CD4-positive, alpha-beta T cell treated with Interleukin-21 for 1 hour (primary cell): ENCODE measurements at places on chromosomes 1 and 21.

DNA sequence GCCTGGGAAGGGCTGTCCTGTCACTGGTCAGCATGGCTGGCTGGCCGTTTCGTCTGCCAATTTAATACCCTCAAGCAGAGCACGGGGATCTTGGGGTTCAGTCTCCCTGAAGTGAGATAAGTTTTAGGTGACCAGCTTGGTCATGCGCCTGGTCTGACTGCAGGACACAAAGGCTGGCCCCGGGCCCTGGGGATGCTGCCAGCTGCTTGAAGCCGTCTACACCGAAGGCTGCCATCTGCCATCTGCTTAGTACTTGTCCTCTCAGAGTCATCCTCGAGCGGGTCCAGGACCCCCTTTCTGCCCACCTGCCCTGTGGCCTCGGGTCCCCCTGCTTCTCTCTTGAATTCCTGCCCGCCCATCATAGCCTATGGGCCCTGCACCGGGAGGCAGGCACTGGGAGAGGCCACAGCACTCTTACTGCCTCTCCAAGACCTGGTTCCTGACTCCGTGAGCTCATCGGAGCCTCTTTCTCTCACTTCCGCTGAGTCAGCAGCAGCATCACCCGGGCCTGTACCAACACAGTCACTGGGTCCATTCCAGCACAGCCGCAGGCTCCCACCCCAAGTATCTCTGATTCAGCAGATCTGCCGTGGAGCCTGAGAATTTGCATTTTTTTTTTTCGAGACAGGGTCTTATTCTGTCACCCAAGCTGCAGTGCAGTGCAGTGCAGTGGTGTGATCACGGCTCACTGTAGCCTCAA is 7.0 kb downstream of the FBLIM1 start:
- DNase-seq, result no peak

- peak; percentile 17 for DNase-seq
Observed at GRCh38 chr1:8495928-8496401, 178.1 kb downstream of the SLC45A1 start.

- no peak for DNase-seq
Observed at GRCh38 chr1:64263335-64263734, 59.9 kb downstream of the UBE2U start.

- no peak for DNase-seq
Observed at GRCh38 chr1:216750031-216750627, 26.9 kb upstream of the ESRRG start.

DNA sequence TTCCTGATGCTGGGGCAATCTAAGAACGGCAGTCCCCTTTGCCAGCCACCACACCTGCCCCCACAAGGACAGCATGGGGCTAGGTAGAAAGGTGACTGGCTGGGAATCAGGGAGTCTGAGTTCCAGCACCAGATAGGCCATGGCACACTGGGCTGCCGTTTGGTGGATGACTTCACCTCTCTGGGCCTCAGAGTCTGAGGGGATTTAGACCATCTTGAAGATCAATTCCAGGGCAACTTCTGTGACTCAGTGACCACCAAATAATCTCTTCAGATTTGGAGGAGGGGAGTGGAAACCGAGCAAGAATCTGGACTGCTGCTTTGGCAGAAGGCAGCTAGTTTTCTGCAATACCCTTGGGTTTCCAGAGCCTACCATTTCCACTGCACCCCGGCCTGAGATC is 92.1 kb upstream of the EDN2 start:
- no peak for DNase-seq

DNA sequence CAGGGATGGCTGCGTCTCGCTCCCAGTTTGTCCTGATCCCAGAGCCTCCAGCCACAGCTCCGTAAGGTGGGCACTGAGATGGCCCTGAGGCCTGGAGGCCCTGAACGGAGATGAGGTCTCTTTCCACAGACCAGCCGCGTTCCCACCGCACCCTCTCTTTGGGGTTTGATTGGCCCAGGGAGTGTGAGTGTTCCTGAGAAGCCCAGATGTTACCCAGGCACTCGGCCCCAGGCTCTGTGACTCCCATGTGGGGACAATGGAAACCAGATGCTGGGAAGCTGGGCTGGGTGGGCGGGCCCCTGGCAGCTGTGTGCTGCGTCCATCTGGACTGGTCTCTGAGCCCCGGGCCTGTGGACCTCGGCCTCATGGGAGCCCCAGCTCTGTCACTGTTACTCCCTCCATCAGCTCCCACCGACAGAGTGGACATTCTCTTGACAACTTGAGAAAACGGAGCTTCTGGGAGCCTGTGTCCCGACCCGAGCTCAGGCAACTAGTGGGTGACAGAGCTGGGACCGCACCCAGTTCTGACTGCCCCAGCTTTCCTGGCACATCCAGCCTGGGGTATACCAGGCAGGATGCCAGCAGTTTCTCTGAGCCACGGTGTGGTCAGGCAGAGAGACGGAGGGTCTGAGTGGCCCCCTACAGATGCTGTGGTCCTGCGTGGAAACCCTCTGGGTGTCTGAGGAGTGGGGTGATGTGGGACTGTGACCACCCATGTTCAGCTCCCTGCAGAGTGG is 9.8 kb upstream of the COL6A1 start:
- no peak for DNase-seq

DNA sequence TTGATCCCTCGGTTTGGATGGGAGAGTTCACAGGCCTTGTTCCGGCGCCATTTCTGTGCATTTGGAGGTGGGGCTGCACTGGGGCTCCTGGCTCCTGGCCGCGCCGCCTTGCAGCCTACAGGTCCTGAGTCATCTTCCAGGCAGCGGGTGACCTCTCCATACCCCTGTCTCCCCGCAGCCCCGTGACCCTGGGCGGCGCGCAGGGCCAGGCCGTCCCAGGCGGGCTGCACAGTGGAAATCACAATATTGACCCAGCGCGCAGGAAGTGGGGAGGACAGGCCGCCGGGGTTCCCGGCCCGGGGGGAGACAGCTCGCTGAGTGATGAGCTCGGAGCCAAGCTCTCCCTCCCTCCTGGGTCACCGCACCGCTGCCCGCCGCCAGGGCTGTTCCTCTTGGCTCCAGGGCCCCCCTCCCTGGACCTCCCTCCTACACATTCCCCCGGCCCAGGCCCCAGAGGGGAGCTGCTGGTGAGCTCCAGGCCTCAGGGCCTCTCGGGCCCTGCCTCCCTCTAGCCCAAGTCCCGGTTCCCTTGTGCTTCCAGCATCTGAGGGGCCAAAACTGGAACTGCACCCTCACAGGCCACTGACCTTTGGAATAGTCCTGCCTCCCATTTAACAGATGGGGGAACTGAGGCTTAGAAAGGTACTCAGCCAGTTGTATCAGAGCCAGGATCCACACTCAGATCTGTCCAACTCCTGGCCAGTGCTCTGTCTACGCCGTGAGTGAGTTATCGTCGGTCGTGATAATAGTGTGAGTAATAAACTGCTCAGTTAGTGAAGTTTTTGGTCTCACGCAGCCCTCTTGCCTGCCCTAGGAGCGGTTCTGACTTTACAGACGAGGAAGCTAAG is 142.9 kb upstream of the WNT4 start:
- DNase-seq, result no peak

DNA sequence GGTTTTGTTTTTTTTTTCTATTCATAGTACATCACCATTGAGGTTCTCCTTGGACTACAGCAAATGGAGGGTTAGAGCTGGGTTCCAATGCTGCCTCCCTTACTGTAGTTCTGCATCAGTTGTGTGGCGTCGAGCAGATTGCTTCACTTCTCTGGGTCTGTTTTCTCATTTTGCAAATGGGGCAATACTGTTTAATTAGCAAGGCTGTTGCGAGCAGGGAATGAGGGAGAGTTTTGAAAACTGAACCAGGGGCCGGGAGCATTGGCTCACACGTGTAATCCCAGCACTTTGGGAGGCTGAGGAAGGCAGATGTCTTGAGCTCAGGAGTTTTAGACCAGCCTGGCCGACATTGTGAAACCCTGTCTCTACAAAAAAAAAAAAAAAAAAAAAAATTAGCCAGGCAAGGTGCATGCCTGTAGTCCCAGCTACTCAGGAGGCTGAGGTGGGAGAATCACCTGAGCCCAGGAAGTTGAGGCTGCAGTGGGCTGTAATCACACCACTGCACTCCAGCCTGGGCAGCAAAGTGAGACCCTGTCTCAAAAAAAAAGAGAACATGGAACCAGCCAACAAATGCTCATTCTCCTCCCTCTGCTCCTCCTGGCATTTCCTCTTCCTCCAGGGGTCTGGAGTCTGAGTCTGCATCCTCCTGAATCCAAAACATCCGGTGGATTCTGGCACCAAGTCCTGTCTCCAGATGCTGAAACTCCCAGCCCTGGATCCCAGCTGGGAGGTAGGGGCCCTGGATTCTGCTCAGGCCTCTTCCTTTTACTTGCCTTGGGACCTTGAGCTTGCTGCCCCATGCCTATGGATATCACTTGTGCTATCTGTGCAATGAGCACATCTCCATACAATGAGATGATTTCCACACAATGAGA is 3.7 kb upstream of the PLOD1 start:
- DNase-seq, result no peak

- DNase-seq, result no peak
Observed at GRCh38 chr1:214516434-214517326, 34.7 kb downstream of the PTPN14 start.

GRCh38 chr1:203754455-203754864 is 10.5 kb upstream of the LAX1 start:
- no peak for DNase-seq

DNA sequence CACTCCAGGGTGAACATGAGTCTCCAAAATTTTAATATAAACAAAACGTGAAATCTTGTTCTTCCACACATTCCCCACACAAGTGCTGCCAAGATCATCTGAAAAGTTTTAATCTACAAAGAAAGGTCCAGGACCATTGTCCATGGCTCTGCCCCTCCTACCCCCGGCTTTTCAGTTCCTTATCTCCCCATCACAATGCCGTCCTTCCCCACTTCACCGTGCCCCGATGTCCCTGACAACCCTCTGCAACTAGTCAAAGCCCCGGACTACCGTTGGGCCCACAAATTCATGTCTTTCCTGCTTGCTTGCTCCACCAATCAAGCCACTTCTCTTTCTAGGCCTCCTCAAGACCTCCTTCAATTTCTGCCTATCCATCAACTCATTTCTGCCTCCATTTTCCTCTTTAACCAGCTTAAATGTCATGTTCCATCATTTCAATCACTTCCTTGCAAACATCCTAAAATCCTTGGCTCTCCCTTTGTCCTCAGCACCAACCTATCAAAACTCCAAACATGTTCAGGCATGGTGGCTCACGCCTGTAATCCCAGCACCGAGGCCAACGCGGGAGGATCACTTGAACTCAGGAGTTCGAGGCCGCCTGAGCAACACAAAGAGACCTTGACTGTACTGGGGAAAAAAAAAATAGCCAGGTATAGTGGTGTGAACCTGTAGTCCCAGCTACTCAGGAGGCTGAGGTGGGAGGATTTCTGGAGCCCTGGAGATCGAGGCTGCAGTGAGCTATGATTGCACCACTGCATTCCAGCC is 14.0 kb upstream of the BMP8B start:
- no peak for DNase-seq

- no peak for DNase-seq
Observed at GRCh38 chr1:218718206-218718605, 373.1 kb downstream of the TGFB2 start.

- no peak for DNase-seq
Observed at GRCh38 chr1:109759513-109760334, 4.0 kb downstream of the EPS8L3 start.

DNA sequence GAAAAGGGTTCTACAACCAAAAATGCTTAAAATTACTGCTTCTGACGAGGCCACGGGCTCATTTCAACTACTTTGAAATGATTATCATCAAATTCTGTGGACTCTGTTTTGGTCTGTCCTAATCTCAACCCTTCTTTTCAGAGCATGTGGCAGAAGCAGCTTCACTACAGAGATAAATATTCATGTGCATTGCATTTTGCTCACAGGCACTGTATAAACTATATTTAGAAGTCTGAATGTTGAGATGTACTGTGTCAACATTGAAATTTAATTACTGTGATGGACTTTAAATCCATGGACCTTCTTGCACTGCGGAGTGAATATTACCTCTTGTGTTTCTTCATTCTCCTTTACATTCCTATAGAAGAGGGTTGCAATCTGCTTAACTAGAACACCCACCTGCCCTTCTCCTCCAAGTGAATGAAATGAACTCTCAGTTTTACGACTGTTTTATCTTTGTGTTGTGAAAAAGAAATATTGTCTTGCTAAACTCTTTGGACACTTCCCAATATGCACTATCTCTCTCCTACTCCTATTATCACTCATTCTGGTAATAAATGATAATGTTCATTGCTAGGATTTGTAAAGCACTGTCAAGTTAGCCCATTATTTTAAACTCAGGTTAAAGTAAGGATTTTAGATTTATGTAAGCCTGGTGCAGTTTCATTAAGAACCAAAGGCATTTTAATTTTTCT is 281.2 kb upstream of the ST6GALNAC5 start:
- DNase-seq, result no peak

DNA sequence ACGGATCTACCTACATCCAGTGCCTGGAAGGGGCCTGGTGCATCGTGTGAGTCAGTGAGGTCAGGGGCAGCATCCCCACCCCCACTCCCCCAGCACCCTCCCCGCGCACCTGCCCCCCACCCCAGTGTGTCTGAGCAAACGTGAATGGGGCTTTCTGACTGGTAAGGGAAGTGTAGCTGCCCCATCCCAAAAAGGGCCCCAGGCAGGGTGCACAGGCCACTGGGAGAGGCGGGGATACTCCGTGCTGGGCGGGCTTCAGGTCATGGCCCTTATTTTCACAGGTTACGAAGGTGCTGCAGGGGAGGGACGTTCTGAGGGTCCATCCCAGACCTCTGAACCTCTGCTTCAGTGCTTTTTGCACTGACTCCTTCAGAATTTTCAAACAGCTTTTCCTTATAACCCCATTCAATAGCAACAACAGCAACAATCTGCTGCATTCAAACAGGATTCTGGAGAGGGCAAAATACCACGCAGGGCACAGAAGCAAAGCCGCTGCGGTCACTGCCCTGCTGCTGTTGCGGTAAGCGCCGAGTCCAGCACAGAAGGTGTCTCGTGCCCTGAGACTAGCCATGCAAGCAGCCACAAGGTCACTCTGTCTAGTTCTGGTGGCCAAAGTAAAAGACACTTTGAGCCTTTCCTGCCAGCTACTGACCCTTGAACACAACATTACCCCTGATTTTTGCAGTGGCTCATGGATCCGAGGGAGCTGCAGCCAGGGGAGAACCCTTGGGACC is 10.3 kb downstream of the TTC34 start:
- no peak for DNase-seq

- DNase-seq, result no peak
Observed at GRCh38 chr1:219908170-219908569, 20.2 kb downstream of the SLC30A10 start.

GRCh38 chr1:165623624-165624023 is 7.4 kb upstream of the MGST3 start:
- DNase-seq, result no peak

DNA sequence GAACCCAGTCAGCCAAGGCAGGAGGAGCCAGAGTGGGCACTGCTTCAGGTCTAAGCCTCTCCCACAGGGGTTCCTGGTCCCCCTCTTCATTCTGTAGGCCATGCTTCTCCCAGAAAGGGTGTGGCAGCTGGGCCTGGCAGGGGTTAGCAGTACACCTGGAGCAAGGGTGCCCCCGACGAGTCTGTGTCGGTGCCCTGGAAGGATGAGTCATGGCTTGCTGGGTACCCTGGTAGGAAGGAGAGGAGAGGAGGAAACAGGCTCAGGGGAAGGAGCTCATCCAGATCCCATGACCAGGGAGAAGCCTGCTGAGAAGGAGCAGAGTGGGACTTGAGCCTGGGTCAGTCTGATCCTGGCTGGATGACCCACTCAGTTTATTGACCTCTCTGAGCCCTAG is 10.3 kb downstream of the KDF1 start:
- DNase-seq, result no peak

- DNase-seq, result no peak
Observed at GRCh38 chr1:12568009-12568767, 49.8 kb downstream of the DHRS3 start.
